Right ventricle myocardium inferior (tissue), 1 donor: ENCODE measurements at places on chromosomes 16 and 17. TPM values are rescaled to one million over a fixed set of nuclear protein-coding genes. Genes with fewer than 3 reads are reported as not detected.
A peak's percentile ranks its signal among the peaks of the same experiment; 100 is the strongest.

DNA sequence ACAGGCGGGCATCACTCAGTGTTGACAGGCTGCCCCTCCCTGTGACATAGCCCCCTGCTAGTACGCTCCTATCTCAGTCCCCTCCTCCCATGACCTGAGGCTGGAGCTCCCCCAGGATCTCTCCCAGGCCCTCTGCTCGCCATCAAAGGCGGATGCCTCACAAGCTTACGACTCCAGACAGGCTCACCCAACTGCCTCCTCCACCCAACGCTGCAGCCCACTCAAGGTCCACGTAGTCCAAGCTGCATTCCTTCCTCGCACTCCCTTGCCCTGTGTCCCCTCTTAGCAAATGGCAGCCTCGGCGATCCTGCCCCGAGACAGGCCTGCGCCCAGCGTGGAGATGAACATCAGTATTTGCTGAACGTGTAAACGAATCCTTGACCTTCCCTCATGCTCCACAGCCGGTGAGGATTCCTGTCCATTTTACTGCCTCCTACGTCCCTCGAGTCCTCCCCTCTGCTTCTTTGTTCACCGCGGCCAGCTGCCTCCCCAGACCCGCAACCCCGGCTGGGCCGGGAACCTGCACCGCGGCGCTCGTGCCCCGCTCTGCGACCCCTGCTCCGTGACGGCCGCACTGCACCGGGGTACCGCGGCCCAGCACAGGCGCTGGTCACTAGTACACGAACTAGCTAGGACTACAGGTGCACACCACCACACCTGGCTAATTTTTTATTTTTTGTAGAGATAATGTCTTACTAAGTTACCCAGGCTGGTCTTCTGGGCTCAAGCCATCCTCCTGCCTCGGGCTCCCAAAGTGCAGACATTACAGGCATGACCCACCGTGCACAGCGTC is 838 bp upstream of the TMEM97 start:
- DNase-seq = no peak

Gene ITGAL
- 4.2 TPM for total RNA-seq

DNA sequence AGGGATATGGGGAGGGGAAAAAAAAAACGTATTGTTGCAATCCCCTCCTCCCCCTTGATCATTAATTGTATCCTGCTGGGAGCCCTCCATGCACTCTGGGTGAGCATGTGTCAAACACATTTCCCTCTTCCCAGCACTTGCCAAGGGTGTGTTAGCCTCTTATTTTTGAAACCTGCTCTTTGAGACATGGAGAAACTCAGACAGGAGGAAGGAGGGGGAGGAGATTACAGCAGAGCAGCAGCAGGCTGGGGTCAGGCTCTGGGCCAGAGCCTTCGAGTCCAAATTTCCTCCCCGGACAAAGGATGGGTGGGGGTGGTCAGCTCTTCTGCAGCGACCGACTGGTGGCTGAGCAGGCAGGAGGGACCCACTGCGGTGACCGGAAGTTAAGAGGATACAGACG is 64.7 kb downstream of the SOX9 start:
- no peak for DNase-seq

DNA sequence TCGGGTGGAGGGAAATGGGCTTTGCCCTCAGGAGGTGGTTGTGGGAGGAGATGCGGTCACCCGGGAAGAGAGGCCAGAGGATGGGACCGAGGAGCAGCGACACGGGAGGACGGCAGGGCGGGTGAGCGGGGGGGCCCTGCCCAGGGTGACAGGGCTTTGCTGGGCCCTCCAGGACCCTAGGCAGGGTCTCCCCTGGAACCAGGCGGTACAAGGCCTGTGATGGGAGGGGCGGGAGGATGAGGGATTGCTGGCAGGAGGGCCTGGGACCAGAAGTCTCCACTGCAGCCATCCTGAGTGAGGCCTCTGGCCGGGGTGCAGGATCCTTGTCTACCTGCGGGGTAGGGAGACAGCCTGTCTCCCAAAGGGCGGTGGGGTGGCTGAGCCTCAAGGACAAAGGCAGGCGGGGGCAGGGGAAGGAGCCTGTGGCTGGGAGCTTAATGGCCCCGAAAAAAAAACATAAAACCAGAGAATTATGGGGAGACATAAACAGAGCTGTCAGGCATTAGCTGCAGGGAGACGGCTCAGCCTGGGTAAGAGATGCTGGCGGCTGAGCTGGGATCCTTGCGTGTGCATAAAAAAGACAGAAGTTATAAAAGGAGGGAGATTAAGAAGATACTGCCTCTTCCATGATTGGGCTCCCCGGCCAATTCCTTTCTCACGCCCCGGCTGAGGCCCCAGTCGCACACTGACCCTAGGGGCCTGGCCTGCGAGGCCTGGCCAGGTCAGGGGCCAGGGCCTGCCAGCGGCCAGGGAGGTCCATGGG is 66.7 kb downstream of the SREBF1 start:
- no peak for DNase-seq

DNA sequence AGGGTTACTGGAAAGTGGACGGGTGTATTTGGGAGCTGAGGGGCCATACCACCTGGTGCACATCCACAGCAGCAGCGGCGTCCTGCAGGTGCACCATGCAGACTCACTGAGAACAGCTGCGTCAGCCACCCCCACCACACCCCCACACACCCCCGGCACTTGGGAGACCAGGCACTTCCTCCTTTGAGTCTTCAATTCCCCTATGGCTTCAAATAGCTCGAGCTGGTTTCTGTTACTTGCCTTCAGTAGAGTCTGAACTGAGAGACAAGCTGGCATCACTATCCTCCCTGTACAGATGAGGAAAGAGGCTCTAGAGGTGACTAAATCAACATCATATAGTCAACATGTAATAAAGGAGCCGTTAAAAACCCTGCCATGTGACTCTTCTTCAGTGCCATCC is 15.4 kb downstream of the CUEDC1 start:
- peak; percentile 78 for DNase-seq

Gene FKBP10
- 11.7 TPM for total RNA-seq
